GM20000 (cell line): ENCODE measurements at places on chromosomes 3 and 15.

- DNase-seq: peak; percentile 32
Measured at GRCh38 chr15:59543721-59544547, 67.6 kb upstream of the GCNT3 start.

- DNase-seq: peak; percentile 61
Measured at GRCh38 chr15:51401872-51402517, 60.5 kb downstream of the GLDN start.

DNA sequence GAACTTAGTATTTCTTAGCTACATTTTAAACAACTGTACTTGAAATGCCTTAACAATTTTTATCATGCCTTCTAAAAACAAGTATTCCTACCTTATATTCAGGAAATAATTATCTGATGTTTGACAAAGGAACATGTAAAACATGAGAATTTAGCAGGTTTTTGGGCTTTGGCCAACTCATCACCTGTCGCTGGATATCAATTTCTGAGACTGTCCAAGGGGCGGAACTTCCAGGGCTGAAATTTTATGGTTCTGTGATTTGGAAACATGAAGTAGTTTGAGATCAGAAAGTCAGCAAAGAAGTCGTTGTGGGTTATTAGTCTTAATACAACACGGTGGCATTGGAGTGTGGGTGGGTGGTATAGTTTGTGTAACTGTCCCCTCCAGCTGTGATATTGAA lies 282.2 kb upstream of the LRRN1 start:
- no peak for DNase-seq

- no peak for DNase-seq
Measured at GRCh38 chr3:117610156-117610555, 900.6 kb downstream of the TUSC7 start.

GRCh38 chr15:79676621-79677020 lies 220.2 kb downstream of the MTHFS start:
- no peak for DNase-seq

DNA sequence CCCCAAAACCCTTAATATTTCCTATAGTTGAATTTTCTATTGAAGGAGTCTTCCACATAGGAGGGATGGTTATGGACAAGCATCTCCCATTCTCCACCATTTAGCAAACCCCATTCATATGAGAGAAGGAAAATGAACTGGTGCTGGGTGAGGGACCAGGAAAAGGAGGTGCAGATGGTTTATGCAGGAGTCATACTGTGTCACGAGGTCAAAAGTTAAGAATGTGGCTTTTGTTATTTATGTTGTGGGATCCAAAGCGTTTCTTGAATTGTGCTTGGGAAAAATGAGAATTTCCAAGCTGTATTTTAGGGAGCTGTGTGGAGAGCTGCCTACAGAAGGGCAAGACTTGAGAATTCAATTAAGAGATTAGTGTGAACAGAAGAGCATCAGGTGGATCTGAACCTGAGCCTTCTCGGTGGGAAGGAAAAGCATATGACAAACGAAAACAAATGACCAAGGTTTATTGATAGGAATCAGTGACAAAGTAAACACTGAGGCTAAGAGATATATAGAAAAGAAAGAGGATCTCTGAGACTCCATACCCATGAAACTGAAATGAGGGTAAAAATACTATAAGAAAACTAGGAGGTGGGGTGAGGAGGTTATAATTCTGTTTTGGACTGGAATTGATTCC lies 473.3 kb upstream of the NR2F2 start:
- no peak for DNase-seq

GRCh38 chr15:61403884-61404283 lies 174.8 kb upstream of the RORA start:
- no peak for DNase-seq

DNA sequence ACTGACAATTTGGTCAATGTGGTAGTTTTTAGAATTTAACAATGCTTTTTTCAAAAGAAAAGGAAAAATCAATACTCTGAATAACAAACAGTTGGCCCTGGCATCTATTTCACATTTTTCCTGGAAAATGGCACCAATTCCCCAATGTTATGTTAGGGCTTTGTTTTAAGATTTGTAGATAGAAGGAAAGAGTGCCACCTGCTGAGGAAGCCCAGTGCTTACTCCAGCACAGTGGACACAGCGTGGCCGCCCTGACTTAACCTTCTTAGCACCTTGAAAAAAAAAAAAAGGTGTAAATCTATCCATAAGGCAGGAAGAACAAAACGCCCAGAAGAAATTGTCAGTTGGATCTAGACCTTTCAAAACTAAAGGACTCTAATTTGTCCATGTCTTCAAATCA lies 110.7 kb upstream of the CNTN4 start:
- DNase-seq: no peak
